ENCODE measurements at places on chromosomes 11 and 22.

DNA sequence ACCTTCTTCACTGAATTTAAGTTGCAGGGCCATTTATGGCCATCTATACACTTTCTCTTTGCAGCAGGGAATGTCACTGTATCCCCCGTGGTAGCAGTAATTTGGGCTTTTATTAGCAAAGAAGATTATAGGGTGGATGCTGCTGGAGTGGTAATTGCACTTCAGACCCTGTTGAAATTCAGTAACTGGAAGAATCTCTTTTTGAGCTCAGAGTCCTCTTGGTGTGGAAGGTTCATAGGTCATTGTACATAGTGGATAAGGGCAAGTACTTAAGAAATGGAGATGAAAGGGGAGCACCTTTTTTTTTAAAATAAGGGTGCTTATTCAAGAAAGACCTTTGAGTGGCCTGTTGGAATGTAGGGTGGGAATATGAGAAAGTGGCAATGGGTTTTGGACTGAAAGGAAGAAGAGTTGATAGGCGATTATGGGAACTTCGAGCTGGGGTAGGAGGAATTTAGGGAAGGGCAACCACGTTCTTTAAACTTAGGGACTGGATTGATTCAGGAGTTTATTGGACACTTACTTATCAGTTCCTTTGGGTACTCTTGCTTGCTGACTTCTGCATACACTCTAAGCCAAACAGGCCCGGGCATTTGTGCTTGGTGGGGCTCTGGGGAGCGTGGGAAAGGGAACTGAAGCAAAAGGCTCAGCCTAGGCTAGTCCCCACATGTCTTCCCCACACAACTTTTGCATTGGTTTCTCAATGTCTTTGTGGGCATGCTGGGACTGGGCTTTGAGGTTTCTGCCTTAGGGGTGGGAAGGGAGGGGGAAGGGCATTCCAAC lies 26.5 kb downstream of the CTNND1 start:
- DNase-seq, result no peak

- DNase-seq, result no peak
Measured at GRCh38 chr11:108199446-108200321, 22.8 kb downstream of the NPAT start.

GRCh38 chr22:50701076-50701419 lies 28.4 kb downstream of the SHANK3 start:
- no peak for DNase-seq

- DNase-seq, result no peak
Measured at GRCh38 chr11:125435461-125436238, 60.4 kb downstream of the FEZ1 start.

GRCh38 chr11:57054817-57055216 lies 66.1 kb downstream of the OR5AK2 start:
- no peak for DNase-seq

DNA sequence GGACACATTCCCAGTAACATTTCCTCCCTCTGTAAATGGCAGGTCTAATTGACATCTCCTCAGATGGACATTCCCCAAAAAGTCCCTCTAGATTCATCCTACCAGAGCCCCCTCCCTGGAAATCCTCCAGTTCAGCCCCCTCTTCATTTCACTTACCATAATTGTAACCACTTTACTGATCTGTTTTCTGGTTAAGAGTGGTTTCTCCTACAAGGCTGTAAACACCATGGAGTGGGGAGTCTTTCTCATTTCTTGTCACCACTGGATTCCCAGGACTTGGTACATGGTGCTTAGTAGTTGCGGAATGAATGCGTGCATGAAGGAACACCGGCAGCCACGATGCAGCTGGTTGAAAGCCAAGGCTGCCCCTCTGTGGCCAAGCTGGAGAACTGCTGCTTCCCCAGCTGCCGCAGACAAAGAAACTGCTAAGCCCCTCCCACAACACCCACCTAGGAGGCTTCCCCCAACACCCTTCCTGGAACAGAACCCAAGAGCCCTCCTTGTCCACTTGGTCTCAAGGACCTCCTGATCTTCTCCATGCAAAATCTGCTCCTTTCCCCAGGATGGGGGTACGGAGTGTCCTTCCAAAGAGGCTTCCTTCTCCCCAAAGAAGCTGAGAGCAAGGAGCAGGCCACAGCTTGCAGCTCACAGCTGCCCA lies 18.6 kb upstream of the SCARF2 start:
- peak; percentile 81 for DNase-seq

DNA sequence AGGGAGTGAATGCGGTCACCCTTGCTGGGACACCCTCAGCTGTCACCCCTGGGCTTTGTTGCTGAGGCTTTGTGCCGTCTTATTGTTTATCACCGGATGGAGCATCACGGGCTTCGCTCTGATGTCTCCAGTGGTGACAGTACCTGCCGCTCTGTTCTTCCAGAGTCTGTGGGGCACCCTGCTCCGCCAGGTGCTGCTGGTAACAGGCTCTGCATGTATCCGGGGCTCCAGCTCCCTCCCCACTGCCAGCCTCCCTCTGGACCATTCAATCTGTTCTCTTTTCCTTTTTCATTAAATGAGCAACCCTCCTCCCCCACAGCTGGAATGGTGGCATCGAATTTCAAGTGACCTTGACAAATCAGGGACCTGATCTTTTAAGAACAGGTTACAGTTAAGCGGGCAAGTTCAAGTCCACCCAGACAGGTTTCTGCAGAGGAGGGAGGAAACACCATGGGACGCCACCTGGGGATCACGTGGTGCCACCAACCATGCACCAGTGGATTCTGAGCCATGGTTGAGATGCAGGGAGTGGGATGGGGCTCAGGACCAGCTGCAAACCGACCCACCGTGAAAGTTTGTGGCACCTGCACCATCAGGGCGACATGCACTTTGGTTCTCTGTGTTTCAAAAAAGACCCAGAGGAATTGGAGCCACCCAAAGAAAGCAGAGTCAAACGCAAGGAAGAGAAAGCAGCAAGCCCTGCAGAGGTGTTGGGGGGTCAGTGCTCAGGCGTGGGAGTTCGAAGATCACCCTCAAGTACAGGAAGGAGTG lies 89.3 kb downstream of the BCR start:
- DNase-seq, result peak; percentile 21

DNA sequence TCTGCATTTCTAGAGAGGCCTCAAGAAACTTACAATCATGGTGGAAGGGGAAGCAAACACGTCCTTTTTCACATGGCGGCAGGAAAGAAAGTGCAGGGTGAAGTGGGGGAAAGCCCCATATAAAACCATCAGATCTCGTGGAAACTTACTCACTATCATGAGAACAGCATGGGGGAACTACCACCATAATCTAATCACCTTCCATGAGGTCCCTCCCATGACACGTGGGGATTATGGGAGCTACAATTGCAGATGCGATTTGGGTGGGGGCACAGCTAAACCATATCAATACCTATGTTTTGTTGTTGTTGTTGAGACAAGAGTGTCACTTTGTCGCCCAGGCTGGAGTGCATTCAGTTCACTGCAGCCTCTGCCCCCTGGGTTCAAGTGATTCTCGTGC lies 29.9 kb downstream of the SFI1 start:
- DNase-seq, result no peak

- no peak for DNase-seq
Measured at GRCh38 chr11:77213589-77214428, 85.8 kb downstream of the MYO7A start.

- no peak for DNase-seq
Measured at GRCh38 chr11:105610871-105611571, 1.1 kb downstream of the GRIA4 start.

- no peak for DNase-seq
Measured at GRCh38 chr11:109972939-109973338, 120.3 kb upstream of the ZC3H12C start.

GRCh38 chr22:16957781-16958180 lies 50.2 kb downstream of the GAB4 start:
- DNase-seq, result no peak

DNA sequence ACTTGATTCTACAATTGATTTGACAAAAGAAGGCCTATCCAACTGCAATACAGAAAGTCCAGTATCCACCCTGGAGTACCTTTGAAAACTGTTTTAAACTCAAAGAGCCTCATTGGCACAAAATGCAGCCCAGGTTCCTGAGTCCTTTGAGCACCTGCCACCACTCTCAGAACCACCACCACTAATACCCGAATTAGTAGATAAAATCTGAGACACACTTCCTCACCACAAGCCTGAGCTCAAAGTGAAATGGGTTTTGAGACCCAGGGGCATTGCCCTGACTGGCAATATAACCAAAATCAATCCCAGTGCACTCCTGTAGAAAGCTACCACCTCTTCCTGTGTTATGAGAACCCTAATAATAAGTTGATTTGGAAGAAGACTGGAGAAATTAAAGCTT lies 215.7 kb downstream of the CSNK2A3 start:
- no peak for DNase-seq

GRCh38 chr11:66860449-66860831 lies 3.6 kb downstream of the LRFN4 start:
- no peak for DNase-seq

Data from nephron progenitor cell (in vitro differentiated cells).